HTR-8/SVneo (cell line): ENCODE measurements at places on chromosomes 16 and 17.

DNA sequence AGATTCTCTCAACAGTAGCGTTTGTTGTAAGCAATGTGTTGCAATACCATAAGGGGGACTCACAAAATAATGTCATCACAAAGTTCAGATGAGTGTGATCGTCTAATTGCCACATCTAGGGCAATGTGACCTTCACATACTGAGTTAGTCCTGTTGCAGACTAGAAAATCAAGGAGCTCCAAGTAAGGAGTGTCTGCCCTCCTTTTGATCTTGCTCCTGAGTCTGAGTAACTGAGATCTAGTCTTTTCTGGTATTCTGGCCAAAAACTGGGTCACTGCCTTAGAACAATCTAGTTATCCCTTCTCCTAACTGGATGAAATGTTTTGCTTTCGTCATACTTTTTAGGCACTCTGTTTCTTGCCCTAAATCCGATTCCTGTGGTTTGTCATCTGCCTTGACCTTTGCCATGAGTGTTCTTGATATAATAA, 712.1 kb downstream of the CDH11 start:
- DNase-seq = no peak

- DNase-seq = no peak
Measured at GRCh38 chr17:19551591-19552148, 18.0 kb downstream of the SLC47A1 start.

GRCh38 chr16:57868913-57869520, 66.7 kb upstream of the KIFC3 start:
- DNase-seq = no peak

GRCh38 chr16:14608604-14609003, 21.5 kb downstream of the PARN start:
- DNase-seq = no peak

DNA sequence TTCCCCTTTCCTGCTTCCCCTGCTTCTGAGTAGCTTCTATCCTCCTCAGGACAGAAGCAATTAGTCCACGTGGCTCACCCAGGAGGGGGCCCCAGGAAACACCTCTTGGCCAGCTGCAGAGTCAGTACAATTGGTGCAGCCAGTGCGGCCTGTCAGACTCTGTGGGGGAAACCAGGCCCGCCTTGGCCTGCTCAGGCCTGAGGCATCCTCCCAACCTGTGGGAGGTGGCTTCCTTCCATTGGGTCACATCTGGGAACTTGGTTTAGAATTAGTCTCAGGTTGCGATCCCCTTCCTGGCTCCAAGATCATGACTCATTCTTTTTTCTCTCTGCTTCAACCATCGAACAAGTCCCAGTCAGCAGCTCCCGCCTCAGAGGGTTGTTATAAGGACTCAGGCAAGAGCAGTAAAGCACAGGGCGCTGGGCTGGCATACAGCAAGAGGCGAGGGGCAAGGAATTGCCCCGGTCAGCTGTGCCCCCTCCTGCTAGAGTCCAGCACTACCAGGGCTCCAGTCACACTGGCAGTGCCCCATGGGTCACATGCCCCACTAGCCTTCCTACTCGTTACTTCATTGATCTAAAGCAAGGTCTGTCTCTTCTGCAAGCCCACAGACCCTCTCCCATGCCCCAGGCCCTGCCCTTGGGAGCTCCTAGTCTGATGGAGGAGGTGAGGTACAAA, 8.1 kb upstream of the EPX start:
- peak; percentile 94 for DNase-seq
